CD4-positive, alpha-beta T cell (primary cell): ENCODE measurements at places on chromosomes 12 and 14.

DNA sequence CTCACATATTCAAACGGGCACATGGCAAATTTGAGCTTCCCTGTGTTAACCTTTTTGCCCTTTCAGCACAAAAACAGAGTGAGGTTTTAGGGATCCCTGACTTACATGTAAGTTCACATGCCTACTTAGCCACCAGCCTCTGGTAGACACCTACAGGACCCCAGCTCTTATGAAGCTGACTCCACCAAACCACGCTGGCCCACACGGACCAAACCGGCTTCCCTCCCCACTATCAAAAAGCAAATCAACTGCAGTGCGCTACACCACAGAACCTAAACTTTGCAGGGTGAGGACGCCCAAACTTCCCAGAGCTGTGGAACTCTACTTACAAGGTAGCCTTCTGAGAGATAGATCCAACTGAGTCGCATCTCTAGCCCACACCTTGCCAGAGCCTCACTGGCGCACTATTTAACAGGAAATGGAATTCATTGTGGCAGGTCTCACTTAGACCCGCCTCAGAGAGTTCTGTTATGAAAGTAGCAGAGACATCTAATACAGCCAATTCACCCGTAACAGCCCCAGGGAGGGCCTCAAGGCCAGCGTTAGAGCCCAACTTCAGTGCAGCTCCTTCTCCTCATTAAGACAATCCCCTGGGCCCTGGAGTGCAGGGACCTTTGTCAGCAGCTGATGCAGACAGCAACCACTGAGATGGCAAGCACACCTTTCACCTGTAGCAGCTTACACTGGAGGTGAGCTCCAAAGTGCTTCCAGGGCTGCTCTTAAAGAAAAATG is 49.2 kb downstream of the SH2B3 start:
- H3K4me1 ChIP-seq: peaks cover 14% of the 10 kb centered on the region
- H3K27ac ChIP-seq: no peak overlapping the region
- DNase-seq: no peak
- H3K4me3 ChIP-seq: no peak overlapping the region
- no peaks in the 10 kb centered on the region for H3K27me3 ChIP-seq

GRCh38 chr14:103908580-103908979 is 19.7 kb upstream of the TDRD9 start:
- H3K4me3 ChIP-seq: no peak overlapping the region
- H3K27me3 ChIP-seq: no peaks in the 10 kb centered on the region
- H3K27ac ChIP-seq: peak overlapping the region; percentile 69
- DNase-seq: peak; percentile 19
- peaks cover 24% of the 10 kb centered on the region for H3K4me1 ChIP-seq
- H3K36me3 ChIP-seq: peaks cover 17% of the 10 kb centered on the region

DNA sequence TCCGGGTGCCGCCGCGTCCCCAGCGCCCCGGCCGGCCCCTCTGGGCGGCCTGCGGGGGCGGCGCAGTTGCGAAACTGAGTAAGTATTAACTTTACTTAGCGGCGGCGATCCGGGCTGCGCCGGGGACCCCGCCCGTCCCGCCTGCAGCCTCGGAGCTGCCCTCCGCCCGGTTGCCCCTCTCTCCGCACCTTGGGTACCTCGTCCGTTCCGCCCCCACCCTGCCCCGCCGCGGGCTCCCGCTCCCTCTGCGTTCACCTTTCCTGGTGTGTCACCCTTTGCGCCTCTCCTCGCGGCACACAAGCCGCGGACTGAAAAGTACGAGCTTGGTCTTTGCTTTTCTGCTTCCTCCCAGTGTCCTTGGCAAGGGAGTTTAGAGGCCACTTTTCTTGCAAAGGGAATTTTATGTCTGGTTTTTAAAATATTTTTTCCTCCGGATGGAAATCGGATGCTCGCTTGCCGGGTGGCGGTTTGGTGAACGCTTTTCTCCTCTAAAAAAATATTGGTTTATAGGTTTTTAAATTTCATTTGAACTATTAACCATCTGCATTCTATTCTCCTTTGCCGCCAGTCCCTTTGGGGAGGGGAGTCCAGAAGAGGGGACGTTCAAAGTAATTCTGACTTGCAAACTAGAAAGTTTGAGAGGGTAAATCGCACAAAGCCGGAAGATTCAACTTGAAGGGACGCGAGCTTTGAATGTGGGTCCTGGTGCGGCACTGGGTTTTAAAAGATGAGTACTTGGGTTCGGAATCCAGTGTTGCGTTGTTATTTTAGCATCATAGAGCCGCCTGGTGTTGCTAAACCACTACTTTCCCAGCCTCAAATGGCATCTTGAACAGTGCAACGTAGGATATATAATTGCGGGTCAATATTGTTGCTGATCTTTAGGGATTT is 834 bp downstream of the RASSF8 start:
- H3K4me1 ChIP-seq: peaks cover 8% of the 10 kb centered on the region
- no peak overlapping the region for H3K27ac ChIP-seq
- H3K36me3 ChIP-seq: no peaks in the 10 kb centered on the region
- DNase-seq: no peak
- H3K27me3 ChIP-seq: peaks cover 37% of the 10 kb centered on the region
- peak overlapping the region; percentile 32 for H3K4me3 ChIP-seq

DNA sequence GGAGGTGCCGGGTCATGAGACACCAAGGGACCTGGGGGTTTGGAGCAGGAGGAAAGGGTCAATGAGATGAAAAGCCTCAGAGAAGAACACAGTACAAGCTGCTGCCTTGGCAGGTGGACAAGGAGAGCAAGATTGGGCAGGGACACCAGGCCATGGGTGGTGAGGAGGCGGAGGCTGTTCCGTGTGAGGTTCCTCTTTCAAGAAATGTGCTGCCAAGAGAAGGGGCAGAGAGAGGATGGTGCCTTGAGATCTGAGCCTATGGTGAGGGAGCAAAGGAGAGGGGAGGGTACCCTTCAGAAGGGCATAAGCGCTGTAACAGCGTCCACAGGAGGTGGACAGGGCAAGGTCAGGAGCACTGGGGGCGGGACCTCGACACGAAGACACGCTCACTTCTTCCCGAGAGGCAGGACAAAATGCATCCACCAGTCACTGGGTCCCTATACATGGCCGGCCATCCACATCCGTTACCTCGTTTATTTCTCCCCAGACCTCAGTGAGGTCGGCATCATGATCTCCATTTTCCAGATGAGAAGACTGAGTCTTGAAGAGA is 100.2 kb downstream of the B4GALNT3 start:
- H3K4me1 ChIP-seq: peaks cover 87% of the 10 kb centered on the region
- H3K27me3 ChIP-seq: no peaks in the 10 kb centered on the region
- H3K27ac ChIP-seq: no peak overlapping the region
- peaks cover 13% of the 10 kb centered on the region for H3K36me3 ChIP-seq

- no peak for DNase-seq
- H3K27ac ChIP-seq: no peak overlapping the region
- H3K27me3 ChIP-seq: no peaks in the 10 kb centered on the region
- H3K4me3 ChIP-seq: no peak overlapping the region
- H3K4me1 ChIP-seq: no peaks in the 10 kb centered on the region
Observed at GRCh38 chr14:60125918-60126317, 34.2 kb downstream of the PCNX4 start.
